ENCODE measurements at places on chromosomes 11 and 22.

- DNase-seq = no peak
These were observed 5.4 kb downstream of the NADSYN1 start for GRCh38 chr11:71458146-71459070.

DNA sequence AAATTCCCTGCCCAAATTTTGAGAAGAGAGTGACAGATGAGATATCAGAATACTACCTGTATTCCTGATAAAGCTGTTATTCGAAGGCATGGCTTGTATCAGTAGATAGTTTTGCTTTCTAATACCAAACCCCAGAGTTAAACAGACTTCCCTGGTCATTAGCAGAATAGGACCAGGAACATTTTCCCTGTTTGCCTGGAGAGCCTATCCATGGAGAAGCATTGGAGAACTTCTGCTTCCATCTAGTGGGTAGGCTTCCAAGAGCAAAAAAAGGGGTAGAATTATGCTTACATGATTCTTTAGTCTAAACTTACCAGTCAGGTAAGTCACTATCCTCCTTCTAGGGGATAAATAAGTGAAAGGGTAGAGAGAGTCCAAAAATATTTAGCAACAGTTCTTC lies 14.2 kb downstream of the PDE3B start:
- no peak for DNase-seq

- no peak for DNase-seq
These were observed 133.4 kb downstream of the SPON1 start for GRCh38 chr11:14095882-14096281.

DNA sequence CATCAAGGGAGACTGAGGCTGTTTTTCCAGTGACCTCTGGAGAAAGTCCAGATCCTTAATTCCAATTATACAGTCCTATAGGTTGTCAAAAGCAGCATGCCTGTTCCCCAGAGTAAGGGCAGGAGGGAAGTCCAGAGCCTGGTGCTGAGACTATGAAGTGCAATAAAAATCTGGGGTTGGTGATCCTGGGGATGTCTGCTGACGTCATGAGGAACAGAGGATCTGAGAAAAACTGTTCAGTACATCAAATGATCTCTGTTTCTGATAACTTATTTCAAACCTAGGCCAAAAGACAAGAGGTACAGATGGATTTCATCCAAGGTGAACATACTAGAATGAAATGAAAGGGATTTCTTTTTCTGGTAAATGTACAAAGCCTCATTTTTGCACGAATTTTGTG lies 12.1 kb downstream of the OR5W2 start:
- DNase-seq = no peak

DNA sequence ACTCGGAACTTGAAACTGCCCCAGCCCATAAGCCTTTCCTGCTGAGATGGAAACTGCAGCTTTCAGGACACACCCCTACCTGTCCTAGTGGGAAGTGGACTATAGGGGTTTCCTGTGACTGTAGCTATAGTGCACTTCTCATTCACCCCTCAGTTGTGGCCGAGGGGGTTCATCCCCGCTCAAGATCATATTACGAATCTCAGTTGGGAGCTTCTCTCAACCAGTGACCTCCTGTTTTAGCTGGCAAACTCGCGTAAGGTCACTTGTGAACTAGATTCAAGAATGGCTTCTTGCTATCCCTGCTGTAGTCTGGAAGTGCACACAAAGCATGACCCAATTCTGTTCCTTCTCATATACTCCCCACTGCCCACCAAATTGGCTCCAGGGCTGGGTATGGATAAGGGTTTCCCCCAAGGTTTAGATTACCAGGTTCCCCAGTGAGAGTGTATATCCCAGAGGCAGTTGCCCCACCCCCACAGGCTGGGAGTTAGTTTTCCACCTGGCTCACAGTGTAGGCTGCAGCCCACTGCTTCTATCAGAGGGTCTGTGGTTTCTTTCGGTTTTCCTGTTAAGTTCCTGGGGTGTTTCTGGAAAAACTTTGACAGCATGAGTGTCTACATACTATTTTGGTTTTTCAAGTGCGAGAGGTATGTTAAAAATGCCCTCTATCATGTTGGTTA lies 812.9 kb downstream of the JRKL start:
- DNase-seq = no peak

All from GM04503 (cell line).